Posterior cingulate gyrus (tissue), 11 donors: ENCODE measurements at places on chromosomes 7 and 10.

- DNase-seq: no peak
Measured at GRCh38 chr10:83310688-83311087, 828.6 kb upstream of the GHITM start.

- no peak for DNase-seq
Measured at GRCh38 chr7:45189151-45189970, 31.8 kb downstream of the RAMP3 start.

- no peak for DNase-seq
Measured at GRCh38 chr7:47421456-47421855, 160.5 kb downstream of the TNS3 start.

- no peak for DNase-seq
Measured at GRCh38 chr7:29858191-29858951, 52.1 kb downstream of the WIPF3 start.

- no peak for DNase-seq
Measured at GRCh38 chr10:97633921-97634320, 621 bp upstream of the MORN4 start.

DNA sequence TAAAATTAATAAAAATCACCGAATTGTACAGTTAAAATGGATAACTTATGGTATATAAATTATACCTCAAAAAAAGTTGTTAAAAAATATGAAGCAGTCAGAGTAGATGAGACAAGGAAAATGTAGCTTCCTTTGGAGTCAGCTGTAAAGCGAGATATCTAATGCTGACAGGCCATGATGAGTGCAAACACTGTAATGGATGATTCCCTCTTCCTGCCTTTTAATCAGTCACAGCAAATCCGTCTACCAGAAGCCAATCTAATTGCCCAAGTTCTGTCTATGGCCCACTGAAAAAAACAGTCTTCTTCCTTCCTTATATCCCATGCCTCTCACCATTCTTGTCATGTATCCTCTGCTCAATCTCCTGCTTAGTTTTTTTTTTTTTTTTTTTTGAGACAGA is 59.9 kb upstream of the DNAJB12 start:
- no peak for DNase-seq

GRCh38 chr10:21534604-21535493 is 817 bp downstream of the MLLT10 start:
- DNase-seq: peak; percentile 83

DNA sequence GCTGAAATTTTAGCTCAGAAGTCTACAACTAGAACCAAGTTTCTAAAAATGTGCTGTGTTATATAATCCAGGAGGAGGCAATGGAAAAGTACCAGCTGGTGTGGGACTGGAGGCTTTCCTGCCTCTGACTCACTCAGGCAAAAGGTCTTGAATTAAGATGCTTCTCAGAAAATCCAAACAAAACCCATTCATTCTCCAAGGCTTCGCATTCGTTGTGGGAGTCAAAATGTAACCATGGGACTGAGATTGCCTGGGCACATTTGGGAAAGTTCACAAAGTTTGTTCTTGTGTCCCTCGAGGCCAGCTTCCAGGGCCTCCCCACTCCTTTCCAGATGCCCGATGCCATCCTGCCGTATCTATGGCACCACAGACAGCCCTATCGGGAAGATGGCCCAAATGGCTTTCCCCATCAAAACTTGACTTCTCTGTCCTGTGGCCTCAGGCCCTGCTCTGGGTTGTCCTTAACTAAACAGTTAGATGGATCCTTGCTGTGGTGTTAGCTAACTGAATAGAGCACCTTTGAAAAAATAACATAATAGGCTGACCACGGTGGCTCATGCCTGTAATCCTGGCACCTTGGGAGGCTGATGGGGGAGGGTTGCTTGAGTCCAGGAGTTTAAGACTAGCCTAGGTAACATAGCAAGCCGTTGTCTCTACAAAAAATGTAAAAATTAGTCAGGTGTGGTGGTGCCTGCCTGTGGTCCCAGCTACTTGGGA is 180.5 kb downstream of the PFKFB3 start:
- DNase-seq: peak; percentile 77

GRCh38 chr10:86055928-86056327 is 310.7 kb downstream of the GRID1 start:
- no peak for DNase-seq

- DNase-seq: no peak
Measured at GRCh38 chr10:22609251-22609650, 105.1 kb downstream of the PIP4K2A start.
